ENCODE measurements at places on chromosomes 2 and 18. TPM values are rescaled to one million over a fixed set of nuclear protein-coding genes. Genes with fewer than 3 reads are reported as not detected.

The PLA2R1 gene
- total RNA-seq: 47.7 TPM

The FBLN7 gene
- 0.77 TPM for total RNA-seq

The CACNB4 gene
- 6.0 TPM for total RNA-seq

The NRP2 gene
- total RNA-seq: 34.5 TPM

The DNAH7 gene
- 0.20 TPM for total RNA-seq

The NAT8 gene
- not detected for total RNA-seq

The COL4A4 gene
- total RNA-seq: 7.3 TPM

The GTF2A1L gene
- total RNA-seq: not detected

The LHCGR gene
- total RNA-seq: not detected

The RDH14 gene
- 17.3 TPM for total RNA-seq

The FMNL2 gene
- total RNA-seq: 42.3 TPM

The LCT gene
- not detected for total RNA-seq

The AQP12B gene
- total RNA-seq: not detected

The TXNDC2 gene
- 0.28 TPM for total RNA-seq

The TDRD15 gene
- total RNA-seq: 0.10 TPM

The NETO1 gene
- total RNA-seq: not detected

The RGPD3 gene
- total RNA-seq: not detected

The ARHGAP28 gene
- 17.9 TPM for total RNA-seq

The FOXD4L1 gene
- not detected for total RNA-seq

The PDK1 gene
- 27.9 TPM for total RNA-seq

The CYP20A1 gene
- total RNA-seq: 25.7 TPM

The TUBB8B gene
- not detected for total RNA-seq

All from chondrocyte (in vitro differentiated cells).